ENCODE measurements at places on chromosomes 13 and 19.

DNA sequence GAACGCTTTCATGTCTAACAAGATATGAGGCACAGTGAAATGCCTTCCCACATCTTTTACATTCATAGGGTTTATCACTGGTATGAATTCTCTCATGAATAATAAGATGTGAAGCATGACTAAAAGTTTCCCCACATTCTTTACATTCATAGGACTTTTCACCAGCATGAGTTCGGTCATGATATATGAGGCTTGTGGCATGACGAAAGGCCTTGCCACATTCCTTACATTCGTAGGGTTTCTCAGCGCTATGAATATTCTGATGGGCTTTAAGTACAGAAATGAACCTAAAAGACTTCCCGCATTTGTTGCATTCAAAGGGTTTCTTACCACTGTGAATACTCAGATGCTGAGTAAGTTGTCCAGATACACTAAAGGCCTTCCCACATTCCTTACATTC is 21.3 kb downstream of the ZNF607 start:
- DNase-seq: no peak

- no peak for DNase-seq
Measured at GRCh38 chr13:28432816-28433560, 61.9 kb downstream of the FLT1 start.

DNA sequence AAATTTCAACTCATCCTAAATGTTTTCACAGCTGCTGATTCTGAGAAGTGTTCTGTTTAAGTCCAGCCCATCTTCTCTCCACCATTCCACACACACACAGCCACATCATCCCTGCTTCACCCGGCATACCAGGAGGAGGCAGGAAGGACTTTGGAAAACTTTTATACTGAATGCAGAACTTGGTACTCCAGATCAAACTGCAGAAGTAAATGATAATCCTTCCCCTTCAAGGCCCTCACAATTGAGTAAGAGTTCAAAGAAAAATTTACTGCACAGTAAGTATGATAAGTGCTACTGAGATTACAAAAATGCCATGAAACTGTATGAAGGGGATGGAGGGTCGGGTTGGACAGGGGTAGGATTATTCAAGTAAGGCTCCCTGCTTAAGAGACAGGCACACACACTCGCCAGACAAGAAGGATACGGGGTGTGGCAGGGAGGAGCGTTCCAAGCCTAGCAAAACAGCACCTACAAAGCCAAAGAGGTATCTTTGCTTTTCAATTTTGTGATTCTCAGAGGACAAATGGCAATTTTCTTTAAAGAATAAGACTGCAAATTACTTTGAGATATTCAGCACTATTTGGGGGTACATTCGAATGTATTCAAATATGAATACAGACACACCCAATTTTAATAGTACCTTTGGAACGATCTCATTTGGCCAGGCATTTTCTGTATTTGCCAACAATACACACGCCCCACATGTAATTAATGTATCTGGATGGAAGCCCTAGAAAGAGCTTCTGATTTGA is 2.5 kb downstream of the USP12 start:
- DNase-seq: no peak

DNA sequence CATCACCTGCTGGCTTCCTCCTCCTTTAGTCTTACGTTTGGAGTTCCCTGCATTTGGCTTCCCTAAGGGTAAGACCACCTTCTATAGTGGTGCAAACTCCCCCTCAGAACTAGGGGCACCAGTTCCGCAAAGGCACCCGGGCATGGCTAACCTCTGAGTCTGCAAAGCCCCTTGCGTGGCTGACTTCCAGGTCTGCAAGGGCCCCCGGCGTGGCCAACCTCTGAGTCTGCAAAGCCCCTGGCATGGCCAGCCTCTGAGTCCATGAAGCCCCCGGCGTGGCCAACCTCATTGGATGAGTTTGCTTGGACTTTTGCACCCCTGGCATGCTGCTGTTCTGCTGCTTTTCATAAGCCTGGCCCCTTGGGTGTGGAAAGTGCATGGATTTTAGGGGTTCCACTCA is 5.1 kb downstream of the MCF2L start:
- DNase-seq: no peak

- DNase-seq: no peak
Measured at GRCh38 chr13:73331556-73331955, 272.8 kb downstream of the KLF5 start.

DNA sequence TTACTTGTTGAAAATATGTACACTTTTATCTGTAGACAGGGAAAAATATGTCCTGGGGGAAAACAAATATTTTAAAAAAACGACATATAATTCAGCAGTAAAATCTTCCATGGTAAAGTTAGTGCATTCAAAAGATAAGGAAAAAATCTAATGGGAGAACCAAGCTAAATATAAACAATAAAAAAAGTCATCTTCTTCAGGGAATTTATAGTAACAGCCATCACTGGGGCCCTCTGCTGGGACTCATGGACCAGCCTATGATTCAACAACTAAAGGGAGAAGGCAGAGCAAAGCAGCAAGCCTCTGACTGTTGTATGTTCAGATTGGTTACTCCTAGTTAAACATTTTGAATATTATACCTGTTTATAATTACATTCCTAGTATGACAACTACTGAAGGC is 93.0 kb downstream of the ITGBL1 start:
- no peak for DNase-seq

GRCh38 chr19:50239921-50240590 is 36.6 kb downstream of the MYH14 start:
- DNase-seq: no peak

DNA sequence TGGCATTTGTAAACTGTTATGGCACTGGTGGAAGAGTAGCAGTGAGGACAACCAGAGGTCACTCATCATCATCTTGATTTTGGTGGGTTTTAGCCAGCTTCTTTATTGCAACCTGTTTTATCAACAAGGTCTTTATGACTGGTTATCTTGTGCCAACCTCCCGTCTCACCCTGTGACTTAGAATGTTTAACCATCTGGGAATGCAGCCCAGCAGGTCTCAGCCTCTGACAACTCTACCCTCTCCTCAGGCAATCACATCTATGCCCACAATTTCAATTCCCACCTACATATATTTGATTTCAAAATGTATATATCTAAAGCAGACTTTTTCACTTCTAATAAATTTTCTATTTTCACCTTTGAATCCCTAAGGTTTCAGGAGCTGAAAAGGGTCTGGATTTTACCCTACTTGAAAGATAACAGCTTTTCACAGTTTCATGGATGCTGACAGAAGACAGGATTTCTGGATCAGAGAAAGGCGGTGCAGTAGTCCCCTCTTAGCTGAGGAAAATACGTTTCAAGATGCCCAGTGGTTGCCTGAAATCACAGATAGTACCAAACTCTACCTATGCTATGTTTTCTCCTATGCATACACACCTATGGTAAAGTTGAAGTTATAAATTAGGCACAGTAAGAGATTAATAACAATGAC is 1171.8 kb downstream of the DIAPH3 start:
- no peak for DNase-seq

DNA sequence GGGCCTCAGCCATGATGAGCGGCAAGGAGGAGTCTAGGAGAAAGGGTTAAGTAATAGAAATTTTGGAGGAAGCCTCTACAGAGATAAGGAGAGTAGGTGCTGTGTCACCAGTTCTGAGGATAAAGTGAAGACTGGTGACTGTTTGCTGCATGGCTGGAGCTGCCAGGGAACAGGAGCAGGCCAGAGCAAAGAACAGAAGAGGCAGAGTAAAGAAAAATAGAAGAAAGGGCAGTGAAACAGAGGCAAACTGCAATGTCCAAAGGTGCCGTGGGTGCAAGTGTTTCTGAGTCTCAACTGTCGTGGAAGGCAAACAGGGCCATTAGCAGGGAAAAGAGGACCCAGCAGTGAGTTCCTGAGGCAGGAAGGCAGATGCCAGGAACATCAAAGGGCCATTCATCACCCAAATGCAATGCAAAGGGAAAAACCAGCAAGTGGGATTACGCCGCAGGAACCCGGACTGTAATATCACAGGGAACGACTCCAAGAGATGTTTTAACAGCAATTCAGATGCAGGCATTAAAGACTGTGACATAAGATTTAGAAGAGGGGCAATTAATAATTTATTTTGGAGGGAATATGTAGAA is 318.3 kb downstream of the FOXO1 start:
- no peak for DNase-seq

DNA sequence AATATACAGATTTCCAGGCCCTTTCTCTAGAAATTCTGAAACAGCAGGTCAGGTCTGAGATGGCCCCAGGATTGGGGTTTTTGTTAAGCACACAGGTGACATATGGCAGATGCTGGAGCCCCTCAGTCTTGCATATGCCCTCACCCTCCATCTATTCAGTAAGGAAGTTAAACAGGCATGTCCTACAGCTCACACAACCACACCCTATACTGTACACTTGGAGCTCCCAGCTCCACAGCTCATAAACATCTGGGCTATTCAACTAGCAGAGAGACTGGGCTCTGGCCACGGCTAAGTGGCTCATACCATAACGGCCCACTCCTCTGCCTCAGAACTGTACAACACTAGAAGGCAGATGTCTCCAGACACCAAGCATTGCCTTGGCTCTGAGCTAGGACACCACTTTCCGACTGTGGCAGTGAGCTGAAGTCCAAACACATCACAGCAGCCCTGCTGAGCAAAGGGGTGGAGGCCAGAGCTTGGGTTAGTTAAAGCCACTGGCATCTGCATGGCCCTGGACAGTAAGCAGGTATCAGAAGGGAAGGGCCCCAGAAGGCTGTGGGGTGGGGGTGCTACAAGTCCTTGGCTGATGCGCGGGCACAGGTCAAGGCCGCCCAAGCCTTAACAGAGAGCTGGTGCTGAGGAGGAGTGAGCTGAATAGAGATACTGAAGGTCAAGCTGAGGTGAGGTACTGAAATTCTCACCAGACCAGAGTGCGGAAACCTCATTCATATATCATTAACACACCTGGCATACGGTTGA is 79.1 kb downstream of the ABCC4 start:
- no peak for DNase-seq

DNA sequence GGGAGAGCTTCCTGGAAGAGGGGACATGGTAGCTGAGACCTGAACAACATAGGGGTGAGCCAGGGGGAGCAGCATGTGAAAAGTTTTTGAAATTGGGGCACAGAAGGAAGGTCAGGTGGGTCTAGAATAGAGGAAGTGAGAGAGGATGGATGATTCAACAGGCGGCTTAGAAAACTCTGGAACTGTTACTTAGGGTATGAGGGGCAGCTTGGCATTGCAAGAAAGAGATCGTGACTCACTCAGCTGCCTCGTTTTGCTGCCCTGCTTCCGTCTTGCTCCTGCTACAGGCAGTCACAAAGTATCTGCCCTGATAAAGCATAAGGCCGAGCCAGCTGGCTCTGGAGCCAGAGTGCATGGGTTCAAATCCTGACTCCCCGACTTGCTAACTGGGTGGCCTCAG is 1.3 kb upstream of the CEACAM20 start:
- no peak for DNase-seq

GRCh38 chr19:5893296-5893903 is 10.2 kb downstream of the NDUFA11 start:
- no peak for DNase-seq

Data from activated CD4-positive, alpha-beta T cell treated with anti-CD3 and anti-CD28 coated beads for 4 hours (primary cell).